ENCODE measurements at places on chromosomes 3 and 15.

DNA sequence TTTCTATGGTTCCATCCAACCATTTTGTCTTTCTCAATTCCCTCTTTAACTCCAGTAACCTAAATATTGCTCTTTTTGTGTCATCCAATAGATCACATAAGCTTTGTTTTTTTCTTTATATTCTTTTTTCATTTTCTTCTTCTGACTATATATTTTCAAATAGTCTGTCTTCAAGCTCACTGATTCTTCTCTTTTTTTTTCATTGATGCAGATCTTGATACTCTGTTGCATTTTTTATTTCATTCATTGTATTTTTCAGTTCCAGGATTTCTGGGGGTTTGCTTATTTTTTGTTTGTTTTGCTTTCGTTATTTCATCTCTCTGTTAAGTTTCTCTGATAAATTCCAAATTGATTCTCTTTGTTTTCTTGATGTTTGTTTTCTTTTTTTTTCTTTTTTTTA is 36.2 kb downstream of the CLDN1 start:
- DNase-seq: no peak
- peaks cover 8% of the 10 kb centered on the region for H3K36me3 ChIP-seq
- no peaks in the 10 kb centered on the region for H3K4me1 ChIP-seq
- no peak overlapping the region for H3K27ac ChIP-seq
- H3K4me3 ChIP-seq: no peak overlapping the region

GRCh38 chr15:101494251-101494796 is 4.8 kb upstream of the PCSK6 start:
- peaks cover 3% of the 10 kb centered on the region for H3K27me3 ChIP-seq
- H3K4me1 ChIP-seq: no peaks in the 10 kb centered on the region
- DNase-seq: no peak
- no peak overlapping the region for H3K4me3 ChIP-seq
- H3K27ac ChIP-seq: no peak overlapping the region
- no peaks in the 10 kb centered on the region for H3K36me3 ChIP-seq

GRCh38 chr3:50102558-50102957 is 13.8 kb downstream of the RBM5 start:
- H3K27me3 ChIP-seq: no peaks in the 10 kb centered on the region
- no peak overlapping the region for H3K4me3 ChIP-seq
- H3K36me3 ChIP-seq: peaks cover 93% of the 10 kb centered on the region
- DNase-seq: no peak
- H3K4me1 ChIP-seq: no peaks in the 10 kb centered on the region
- no peak overlapping the region for H3K27ac ChIP-seq

- H3K27me3 ChIP-seq: no peaks in the 10 kb centered on the region
- no peaks in the 10 kb centered on the region for H3K36me3 ChIP-seq
- no peaks in the 10 kb centered on the region for H3K4me1 ChIP-seq
- H3K27ac ChIP-seq: no peak overlapping the region
Observed at GRCh38 chr15:48898032-48898431, 20.1 kb downstream of the EID1 start.

DNA sequence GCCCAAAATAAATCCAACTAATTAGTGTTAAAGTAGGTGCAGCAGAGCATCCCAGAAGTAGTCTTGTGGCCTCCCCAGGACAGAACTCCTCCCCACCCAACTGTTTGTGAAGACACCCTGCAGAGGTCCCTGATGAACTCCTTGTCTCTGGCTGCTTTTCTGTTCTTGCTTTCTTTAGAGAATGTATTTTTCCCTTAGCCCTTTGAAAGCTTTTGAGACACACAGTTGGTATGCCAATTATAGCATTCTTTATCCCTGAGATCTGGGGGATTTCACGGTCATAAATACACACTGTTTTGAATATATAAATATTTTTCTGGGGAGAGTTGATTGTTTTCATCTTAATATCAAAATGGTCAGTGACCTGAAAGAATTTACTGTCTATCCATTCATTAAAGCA is 9.8 kb downstream of the TFG start:
- no peaks in the 10 kb centered on the region for H3K27me3 ChIP-seq
- H3K27ac ChIP-seq: no peak overlapping the region

GRCh38 chr3:42340466-42340865 is 69.9 kb downstream of the LYZL4 start:
- H3K4me3 ChIP-seq: no peak overlapping the region
- no peaks in the 10 kb centered on the region for H3K27me3 ChIP-seq
- no peak overlapping the region for H3K27ac ChIP-seq

- no peaks in the 10 kb centered on the region for H3K27me3 ChIP-seq
- H3K4me3 ChIP-seq: peak overlapping the region; percentile 84
- H3K27ac ChIP-seq: no peak overlapping the region
- no peaks in the 10 kb centered on the region for H3K4me1 ChIP-seq
- no peaks in the 10 kb centered on the region for H3K36me3 ChIP-seq
- DNase-seq: no peak
Observed at GRCh38 chr3:44476181-44476611, 1.3 kb downstream of the ZNF445 start.

DNA sequence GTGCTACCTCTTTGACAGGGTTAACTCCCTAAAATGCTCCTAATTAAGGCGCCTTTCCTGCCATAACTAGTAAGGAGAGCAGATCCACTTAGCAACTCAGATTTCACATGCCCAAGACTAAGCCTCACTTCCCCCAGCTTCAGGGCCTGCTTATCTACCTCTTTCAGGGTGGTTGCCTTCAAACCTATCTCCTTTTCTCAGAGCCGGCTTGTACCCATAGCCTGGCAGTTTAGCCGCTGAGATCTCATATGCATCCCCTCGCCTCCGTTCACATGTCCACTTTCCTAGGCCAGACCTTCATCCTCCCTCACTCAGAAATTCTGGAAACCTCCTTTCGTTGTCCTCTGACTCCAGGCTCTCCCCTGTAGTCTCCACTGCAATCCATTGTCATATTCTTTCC is 1.0 kb upstream of the FSTL1 start:
- H3K27ac ChIP-seq: no peak overlapping the region
- H3K27me3 ChIP-seq: no peaks in the 10 kb centered on the region
- no peak for DNase-seq
- H3K4me1 ChIP-seq: peaks cover 19% of the 10 kb centered on the region

DNA sequence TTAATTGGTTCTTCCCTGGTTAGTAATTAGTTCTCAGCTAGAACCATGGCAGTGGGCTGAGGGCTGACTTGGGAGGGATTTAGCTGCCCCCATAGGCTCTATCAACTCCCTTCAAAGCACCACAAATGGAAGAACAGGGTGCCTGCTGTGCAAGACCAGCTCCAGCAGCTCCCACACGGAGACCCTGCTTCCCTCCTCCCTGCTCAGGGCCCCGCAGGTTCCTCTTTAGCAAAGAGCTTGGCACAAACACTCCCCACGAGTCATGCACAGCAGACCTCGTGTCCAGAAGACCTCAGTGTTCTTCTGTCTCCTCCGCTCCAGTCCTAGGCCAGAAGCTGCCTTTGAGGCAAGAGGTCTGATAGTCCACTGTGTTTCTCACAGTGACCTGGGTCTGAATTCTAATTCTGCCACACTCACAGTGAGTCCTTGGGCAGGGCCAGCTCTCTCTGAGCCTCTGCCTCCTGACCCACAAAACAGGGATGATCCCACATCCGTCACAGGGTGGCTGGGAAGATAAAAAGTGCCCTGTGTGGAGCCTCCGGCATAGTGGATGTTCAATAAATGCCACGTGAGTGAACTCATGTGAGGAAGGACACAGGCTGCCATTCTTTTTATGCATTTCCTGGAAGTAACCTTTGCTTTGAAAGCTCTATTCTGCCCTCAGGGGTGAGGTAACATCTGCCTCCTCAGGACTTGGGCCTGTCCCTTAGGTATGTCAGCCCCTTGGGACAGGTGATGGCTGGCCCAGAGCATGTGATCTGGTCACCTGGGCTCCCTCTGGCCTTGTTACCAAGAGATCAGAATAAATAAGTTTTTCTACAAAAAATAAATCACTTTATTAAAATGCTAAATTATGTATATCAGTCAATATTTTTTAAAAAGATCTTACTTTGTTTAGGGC is 7.6 kb downstream of the RAB6B start:
- DNase-seq: no peak
- no peak overlapping the region for H3K27ac ChIP-seq
- H3K27me3 ChIP-seq: no peaks in the 10 kb centered on the region

DNA sequence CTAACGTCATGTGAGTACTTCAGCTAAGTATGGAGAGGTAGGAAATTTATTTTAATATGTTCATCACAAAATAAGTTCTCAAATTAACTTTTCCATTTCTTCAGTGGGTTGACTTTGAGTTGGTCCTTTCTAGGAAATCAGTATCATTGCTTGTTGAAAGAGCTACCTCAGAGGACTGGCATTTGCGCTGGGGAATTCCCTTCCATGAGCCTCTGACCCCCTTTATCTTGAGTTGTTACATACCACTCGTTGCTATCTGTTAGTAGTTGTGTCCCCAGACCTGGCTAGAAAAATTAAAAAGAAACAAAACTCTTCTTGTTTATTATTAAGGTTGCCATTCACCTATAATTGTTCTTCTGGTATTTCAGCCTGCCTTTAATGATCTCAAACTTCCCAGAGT is 96.8 kb upstream of the ROBO2 start:
- no peaks in the 10 kb centered on the region for H3K36me3 ChIP-seq
- no peak overlapping the region for H3K27ac ChIP-seq
- no peaks in the 10 kb centered on the region for H3K27me3 ChIP-seq
- no peak overlapping the region for H3K4me3 ChIP-seq

GRCh38 chr15:48413304-48413703 is 82.1 kb downstream of the DUT start:
- H3K4me1 ChIP-seq: no peaks in the 10 kb centered on the region
- DNase-seq: no peak
- no peak overlapping the region for H3K4me3 ChIP-seq
- no peaks in the 10 kb centered on the region for H3K36me3 ChIP-seq
- H3K27me3 ChIP-seq: no peaks in the 10 kb centered on the region

- peak; percentile 43 for DNase-seq
- H3K27ac ChIP-seq: no peak overlapping the region
- peaks cover 4% of the 10 kb centered on the region for H3K4me1 ChIP-seq
- no peaks in the 10 kb centered on the region for H3K27me3 ChIP-seq
- no peaks in the 10 kb centered on the region for H3K36me3 ChIP-seq
Observed at GRCh38 chr3:129224984-129225393, 24.4 kb upstream of the COPG1 start.

GRCh38 chr3:195185583-195185982 is 85.4 kb downstream of the XXYLT1 start:
- H3K27me3 ChIP-seq: no peaks in the 10 kb centered on the region
- no peak overlapping the region for H3K4me3 ChIP-seq
- no peaks in the 10 kb centered on the region for H3K36me3 ChIP-seq
- no peak overlapping the region for H3K27ac ChIP-seq
- peaks cover 21% of the 10 kb centered on the region for H3K4me1 ChIP-seq

DNA sequence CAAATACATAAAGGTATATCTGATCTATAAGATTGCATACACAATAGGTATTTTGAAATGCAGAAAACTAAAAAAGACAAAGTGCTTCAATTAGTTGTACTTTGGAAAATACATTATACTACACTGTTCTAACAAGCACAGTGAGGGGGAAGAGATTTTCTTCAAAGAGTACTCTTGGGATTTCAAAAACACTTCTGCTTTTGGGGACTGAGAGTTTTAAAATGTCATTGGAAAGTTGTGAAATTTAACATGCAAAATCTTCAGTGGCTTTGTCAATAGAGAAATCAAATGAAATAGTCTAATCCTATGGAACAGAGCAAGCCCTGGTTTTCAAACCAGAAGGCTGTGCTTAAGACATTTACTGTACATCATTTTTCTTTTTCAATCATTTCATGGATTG is 322.2 kb upstream of the SEMA6D start:
- peaks cover 3% of the 10 kb centered on the region for H3K4me1 ChIP-seq
- DNase-seq: no peak
- no peak overlapping the region for H3K27ac ChIP-seq
